Endothelial cell (in vitro differentiated cells): ENCODE measurements at places on chromosomes 5 and 9.

DNA sequence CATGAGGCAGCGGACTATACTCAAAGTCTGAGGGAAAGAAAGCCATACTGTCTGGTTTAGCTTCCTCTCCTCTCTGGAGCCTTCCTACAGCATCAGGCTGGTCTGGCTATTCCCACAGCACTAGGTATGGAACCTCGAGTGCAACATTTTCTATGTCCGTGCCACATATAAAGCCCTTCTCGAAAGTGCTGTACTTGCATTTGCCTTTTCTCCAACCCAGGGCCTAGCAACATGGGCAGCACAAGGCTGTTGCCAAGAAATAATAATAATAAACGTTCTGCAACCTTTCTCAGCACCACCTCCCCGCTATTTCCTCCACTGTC lies 804 bp downstream of the MED10 start:
- DNase-seq = no peak
- peaks cover 10% of the 10 kb centered on the region for H3K27me3 ChIP-seq

DNA sequence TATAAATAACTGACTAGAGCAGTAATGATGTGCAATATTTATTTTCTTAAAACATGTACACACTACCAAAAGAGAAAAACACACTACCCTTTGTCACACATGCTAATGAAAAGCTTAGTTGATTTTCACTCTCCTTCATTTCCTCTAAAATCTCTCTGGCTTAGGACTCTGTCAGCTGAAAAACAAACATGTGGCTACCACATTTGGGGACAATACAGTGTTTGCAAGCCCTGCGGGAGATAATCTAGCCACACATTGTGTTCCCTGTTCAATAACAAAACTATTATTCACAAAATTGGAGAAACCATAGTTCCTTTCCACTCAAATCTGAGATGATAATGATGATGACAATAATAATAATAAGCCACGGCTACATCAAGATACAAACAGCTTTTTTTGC lies 3.5 kb upstream of the LOX start:
- no peak overlapping the region for H3K4me3 ChIP-seq
- no peak overlapping the region for H3K27ac ChIP-seq
- peaks cover 1% of the 10 kb centered on the region for H3K27me3 ChIP-seq
- H3K36me3 ChIP-seq = no peaks in the 10 kb centered on the region
- H3K4me1 ChIP-seq = peaks cover 6% of the 10 kb centered on the region
- no peak for DNase-seq

GRCh38 chr5:56414066-56414465 lies 180.9 kb upstream of the ANKRD55 start:
- H3K27me3 ChIP-seq = no peaks in the 10 kb centered on the region
- H3K27ac ChIP-seq = no peak overlapping the region
- no peaks in the 10 kb centered on the region for H3K36me3 ChIP-seq
- no peaks in the 10 kb centered on the region for H3K4me1 ChIP-seq

DNA sequence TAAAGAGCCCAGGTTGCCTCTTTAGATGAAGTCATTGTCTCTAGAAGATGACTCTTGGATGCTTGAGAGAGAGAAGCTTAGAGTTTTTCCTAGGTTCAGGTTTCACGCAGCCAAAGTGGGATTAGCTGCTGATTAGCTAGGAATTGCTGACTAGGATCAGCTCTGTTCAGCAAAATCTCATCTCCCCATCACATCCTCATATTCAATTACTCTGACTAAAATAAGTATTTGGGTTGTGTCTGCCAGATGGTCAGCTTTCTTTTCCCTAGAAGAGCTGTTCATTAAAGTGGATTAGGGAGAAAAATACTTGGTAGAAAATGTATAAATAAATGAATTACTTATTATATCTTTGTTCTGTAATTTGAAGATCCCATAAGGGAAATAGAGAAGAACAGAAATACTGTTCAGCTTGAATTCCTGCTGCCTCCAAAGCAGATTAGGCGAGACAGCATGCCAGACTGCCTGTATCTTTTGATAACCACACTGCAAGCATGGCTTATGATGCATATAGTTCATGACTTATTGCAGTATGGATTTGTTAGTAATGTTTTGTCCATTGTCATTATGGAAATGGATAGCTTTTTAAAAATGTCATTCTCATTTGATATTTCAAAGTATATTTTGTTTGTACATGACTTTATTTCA lies 184.8 kb upstream of the CD180 start:
- H3K4me1 ChIP-seq = peaks cover 2% of the 10 kb centered on the region
- no peaks in the 10 kb centered on the region for H3K27me3 ChIP-seq
- H3K4me3 ChIP-seq = no peak overlapping the region
- H3K36me3 ChIP-seq = no peaks in the 10 kb centered on the region
- no peak for DNase-seq

- no peak overlapping the region for H3K4me3 ChIP-seq
- no peaks in the 10 kb centered on the region for H3K4me1 ChIP-seq
- H3K27ac ChIP-seq = no peak overlapping the region
- peaks cover 4% of the 10 kb centered on the region for H3K27me3 ChIP-seq
- no peak for DNase-seq
These were observed 36.4 kb upstream of the DAB2 start for GRCh38 chr5:39461007-39461682.

DNA sequence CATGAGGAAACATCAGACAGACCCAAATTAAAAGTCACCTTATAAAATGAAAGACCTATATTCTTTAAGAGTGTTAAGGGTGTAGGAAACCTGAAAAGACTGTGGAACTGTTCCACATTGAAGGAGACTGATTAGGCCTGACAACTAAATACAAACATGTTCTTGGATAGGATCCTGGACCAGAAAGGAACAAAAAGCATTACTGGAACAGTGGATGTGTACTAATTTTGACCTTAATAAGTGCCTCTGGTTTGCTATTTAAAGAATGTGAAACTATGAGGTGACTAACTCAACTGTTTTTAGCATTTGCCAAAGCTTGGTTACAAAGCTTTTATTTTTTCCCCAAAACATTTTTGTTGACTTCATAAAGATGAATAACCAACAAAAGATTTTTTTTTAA lies 340.6 kb downstream of the CAAP1 start:
- no peaks in the 10 kb centered on the region for H3K4me1 ChIP-seq
- H3K27me3 ChIP-seq = no peaks in the 10 kb centered on the region
- no peak for DNase-seq

GRCh38 chr5:59287361-59287760 lies 606.2 kb downstream of the PDE4D start:
- peak overlapping the region; percentile 2 for H3K27ac ChIP-seq
- no peak for DNase-seq
- H3K36me3 ChIP-seq = no peaks in the 10 kb centered on the region
- H3K4me1 ChIP-seq = peaks cover 11% of the 10 kb centered on the region
- H3K27me3 ChIP-seq = no peaks in the 10 kb centered on the region

DNA sequence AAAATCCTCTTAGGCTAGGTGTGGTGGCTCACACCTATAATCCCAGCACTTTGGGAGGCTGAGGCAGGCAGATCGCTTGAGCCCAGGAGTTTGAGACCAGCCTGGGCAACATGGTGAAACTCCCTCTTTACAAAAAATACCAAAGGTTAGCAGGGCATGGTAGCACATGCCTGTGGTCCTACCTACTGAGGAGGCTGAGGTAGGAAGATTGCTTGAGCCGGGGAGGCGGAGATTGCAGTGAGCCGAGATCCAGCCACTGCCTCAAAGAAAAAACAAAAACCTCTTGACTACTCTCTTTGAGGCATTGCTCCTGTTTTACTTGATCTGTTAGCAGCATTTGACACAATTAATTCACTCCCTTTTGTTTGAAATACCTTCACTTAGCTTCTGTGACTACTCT lies 20.7 kb downstream of the KIF2A start:
- no peak overlapping the region for H3K4me3 ChIP-seq
- no peaks in the 10 kb centered on the region for H3K36me3 ChIP-seq
- peaks cover 12% of the 10 kb centered on the region for H3K4me1 ChIP-seq
- DNase-seq = no peak
- H3K27me3 ChIP-seq = peaks cover 2% of the 10 kb centered on the region
- peak overlapping the region; percentile 28 for H3K27ac ChIP-seq

- peaks cover 15% of the 10 kb centered on the region for H3K4me1 ChIP-seq
- no peak overlapping the region for H3K27ac ChIP-seq
- peaks cover 10% of the 10 kb centered on the region for H3K27me3 ChIP-seq
These were observed 3.7 kb downstream of the SEMA4D start for GRCh38 chr9:89494199-89494598.

GRCh38 chr5:130316971-130317680 lies 412.9 kb downstream of the CHSY3 start:
- no peaks in the 10 kb centered on the region for H3K4me1 ChIP-seq
- H3K36me3 ChIP-seq = no peaks in the 10 kb centered on the region
- H3K27ac ChIP-seq = no peak overlapping the region
- peaks cover 2% of the 10 kb centered on the region for H3K27me3 ChIP-seq

DNA sequence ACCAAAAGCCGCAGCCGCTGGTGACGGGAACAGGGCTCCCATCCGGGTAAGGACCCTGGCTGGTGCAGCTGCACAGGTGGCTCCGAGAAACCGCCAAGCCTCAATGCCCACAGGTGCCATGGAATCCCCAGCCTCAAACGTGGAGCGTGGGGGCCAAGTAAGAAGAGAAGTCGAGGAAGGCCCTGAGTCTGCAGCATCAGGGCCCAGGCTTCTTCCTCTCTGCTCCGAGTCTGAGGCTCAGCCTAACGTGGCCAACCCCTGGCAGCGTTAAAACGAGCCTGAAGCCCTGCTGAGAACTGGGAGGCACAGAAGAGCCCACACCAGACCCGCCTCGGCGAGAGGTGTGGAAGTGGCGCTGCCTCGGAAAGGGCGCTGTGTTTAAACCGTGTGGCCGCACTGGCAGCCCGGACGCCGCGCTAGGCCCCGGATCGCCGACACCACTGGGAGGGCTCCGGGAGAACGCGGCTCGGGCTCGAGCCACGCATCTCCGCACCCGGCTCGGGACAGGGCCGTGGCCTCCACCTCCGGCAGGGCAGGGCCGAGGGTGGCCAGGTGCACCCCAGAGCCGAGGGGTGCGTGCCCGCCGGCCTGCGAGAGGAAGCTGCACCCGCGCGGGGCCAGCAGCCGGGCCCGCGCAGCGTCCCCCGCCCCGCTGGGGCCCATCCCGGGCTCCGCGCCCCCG lies 730 bp downstream of the ZMYND19 start:
- H3K27ac ChIP-seq = no peak overlapping the region
- peak overlapping the region; percentile 90 for H3K4me3 ChIP-seq
- DNase-seq = no peak
- peaks cover 14% of the 10 kb centered on the region for H3K27me3 ChIP-seq
